Activated CD8-positive, alpha-beta T cell treated with anti-CD3 and anti-CD28 coated beads for 36 hours (primary cell): ENCODE measurements at places on chromosomes 7 and 10. TPM values are rescaled to one million over a fixed set of nuclear protein-coding genes. Genes with fewer than 3 reads are reported as not detected.
A peak's percentile ranks its signal among the peaks of the same experiment; 100 is the strongest.

TMEM176B gene
- total RNA-seq = not detected

SLC25A13 gene
- 9.0 TPM for total RNA-seq

SLC26A5 gene
- total RNA-seq = not detected

NKX2-3 gene
- total RNA-seq = not detected

GDF2 gene
- not detected for total RNA-seq

ARHGAP12 gene
- total RNA-seq = 4.3 TPM

CC2D2B gene
- total RNA-seq = 0.31 TPM

BUD23 gene
- total RNA-seq = 108 TPM

PAX2 gene
- total RNA-seq = not detected

COX19 gene
- 18.0 TPM for total RNA-seq

CACNB2 gene
- total RNA-seq = not detected

GRID2IP gene
- total RNA-seq = 0.23 TPM

GRCh38 chr10:94402843-94403379 is 570 bp downstream of the TBC1D12 start:
- peak; percentile 4 for DNase-seq
- no peaks in the 10 kb centered on the region for H3K36me3 ChIP-seq
- H3K27me3 ChIP-seq = peaks cover 45% of the 10 kb centered on the region
- H3K4me3 ChIP-seq = peak overlapping the region; percentile 59
- no peak overlapping the region for H3K27ac ChIP-seq
- peaks cover 5% of the 10 kb centered on the region for H3K4me1 ChIP-seq

DNA sequence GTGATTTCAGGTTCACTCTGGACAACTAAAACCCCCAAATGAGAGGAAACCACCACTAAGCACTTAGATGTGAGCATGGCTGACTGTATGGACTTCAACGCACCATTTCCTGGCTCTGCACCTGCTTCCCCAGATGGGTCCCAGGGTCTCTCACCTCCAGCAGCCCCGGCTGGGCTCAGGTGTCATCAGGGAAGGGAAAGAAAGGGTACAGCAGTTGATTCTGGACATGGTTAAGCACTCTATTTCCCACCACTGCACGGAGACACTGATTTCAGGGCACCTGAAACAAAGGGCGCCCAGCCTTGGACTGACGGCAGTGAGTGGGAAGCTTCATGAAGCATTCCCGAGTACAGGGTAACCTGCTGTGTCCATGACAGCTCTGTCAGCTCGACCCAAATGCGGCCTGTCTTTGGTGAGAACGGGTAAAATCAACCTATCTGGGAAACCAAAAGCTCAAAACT is 19.0 kb downstream of the FAM53B start:
- no peak for DNase-seq
- H3K4me1 ChIP-seq = peaks cover 87% of the 10 kb centered on the region

DNA sequence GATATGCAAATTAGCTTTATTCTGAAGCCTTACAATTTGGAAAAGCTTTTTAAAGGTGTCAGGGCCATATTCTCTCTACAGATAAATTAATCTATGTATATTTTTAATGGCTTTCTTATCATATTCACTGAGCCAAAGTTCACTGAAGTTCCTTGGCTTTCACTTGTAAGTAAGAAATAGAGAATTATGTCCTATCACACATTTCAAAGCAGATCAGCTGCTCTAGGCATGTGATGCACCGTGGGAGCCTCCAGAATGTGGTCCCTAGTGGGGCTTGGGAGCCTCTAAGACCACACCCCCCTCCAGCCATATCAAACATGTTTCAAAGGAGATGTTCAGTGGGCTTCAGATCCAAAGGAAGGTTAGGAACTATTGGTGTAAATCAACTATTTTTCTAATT is 51.5 kb downstream of the LAMB4 start:
- no peak overlapping the region for H3K4me3 ChIP-seq
- peaks cover 2% of the 10 kb centered on the region for H3K27me3 ChIP-seq
- no peak for DNase-seq
- H3K4me1 ChIP-seq = no peaks in the 10 kb centered on the region
- H3K27ac ChIP-seq = no peak overlapping the region

- H3K4me1 ChIP-seq = peaks cover 2% of the 10 kb centered on the region
- DNase-seq = no peak
- no peaks in the 10 kb centered on the region for H3K27me3 ChIP-seq
- peaks cover 23% of the 10 kb centered on the region for H3K36me3 ChIP-seq
- no peak overlapping the region for H3K27ac ChIP-seq
Observed at GRCh38 chr10:32471232-32471631, 25.3 kb downstream of the CCDC7 start.

DNA sequence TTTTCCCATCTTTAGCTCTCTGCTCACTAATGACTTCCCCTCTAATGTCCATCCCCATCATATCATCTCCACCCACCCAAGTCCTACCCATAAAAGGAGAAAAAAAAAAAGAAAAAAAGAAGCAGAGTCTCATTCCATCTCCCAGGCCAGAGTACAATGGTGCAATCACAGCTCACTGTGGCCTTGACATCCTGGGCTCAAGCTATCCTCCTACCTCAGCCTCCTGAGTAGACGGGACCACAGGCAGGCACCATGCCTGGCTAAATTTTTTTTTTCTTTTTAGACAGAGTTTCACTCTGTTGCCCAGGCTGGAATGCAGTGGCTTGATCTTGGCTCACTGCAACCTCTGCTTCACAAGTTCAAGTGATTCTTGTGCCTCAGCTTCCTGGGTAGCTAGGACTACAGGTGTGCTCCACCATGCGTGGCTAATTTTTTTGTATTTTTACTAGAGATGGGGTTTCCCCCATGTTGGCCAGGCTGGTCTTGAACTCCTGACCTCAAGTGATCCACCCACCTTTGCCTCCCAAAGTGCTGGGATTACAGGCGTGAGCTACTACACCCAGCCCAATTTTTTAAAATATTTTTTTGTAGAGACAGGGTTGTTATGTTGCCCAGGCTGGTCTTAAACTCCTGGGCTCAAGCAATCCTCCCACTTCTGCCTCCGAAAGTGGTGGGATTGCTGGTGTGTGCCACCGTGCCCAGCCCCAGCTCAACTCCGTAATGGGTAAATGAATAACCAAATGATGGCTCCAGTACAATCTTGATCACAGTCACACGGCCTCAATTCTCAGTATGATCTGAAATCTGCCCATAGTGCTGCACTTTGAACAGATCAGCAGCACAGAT is 24.6 kb upstream of the SGMS1 start:
- peaks cover 3% of the 10 kb centered on the region for H3K27me3 ChIP-seq
- no peaks in the 10 kb centered on the region for H3K36me3 ChIP-seq
- no peak overlapping the region for H3K27ac ChIP-seq
- peaks cover 5% of the 10 kb centered on the region for H3K4me1 ChIP-seq
- H3K4me3 ChIP-seq = no peak overlapping the region

- peaks cover 21% of the 10 kb centered on the region for H3K4me1 ChIP-seq
- H3K27ac ChIP-seq = no peak overlapping the region
- no peaks in the 10 kb centered on the region for H3K36me3 ChIP-seq
- no peak overlapping the region for H3K4me3 ChIP-seq
Observed at GRCh38 chr10:110793886-110794285, 77.8 kb upstream of the PDCD4 start.

DNA sequence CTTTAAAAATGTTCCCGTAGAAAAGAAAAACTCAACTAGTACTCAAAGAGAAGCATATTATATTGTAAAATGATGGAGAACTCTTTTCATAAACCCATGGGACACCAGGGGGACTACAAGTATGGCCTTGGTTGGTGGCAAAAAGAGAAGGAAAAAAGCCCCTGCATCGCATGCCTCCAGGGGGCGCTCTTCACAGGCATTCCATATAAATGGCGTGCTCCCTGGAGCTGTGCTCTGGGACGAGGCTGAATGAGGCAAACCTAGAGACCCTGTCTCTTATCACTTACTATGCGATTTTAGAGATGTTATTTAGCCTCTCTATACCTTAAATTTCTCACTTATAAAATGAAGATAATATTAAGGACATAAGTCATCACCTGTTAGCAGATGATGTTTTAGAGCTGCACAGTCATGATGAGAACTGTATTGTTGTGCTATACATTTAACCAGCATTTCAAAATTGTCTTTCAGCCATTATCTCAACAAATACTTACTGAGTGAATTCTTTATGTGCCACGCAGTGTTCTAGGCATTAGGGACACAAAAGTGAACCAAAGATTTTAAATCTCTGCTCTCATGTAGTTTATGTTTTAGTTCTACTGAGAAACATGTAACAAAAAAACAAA is 105.8 kb downstream of the ARHGAP21 start:
- peaks cover 8% of the 10 kb centered on the region for H3K36me3 ChIP-seq
- peak; percentile 57 for DNase-seq
- peak overlapping the region; percentile 66 for H3K27ac ChIP-seq
- H3K4me3 ChIP-seq = no peak overlapping the region

- H3K27ac ChIP-seq = no peak overlapping the region
- H3K4me1 ChIP-seq = peaks cover 1% of the 10 kb centered on the region
- H3K36me3 ChIP-seq = peaks cover 25% of the 10 kb centered on the region
- DNase-seq = no peak
- no peak overlapping the region for H3K4me3 ChIP-seq
Observed at GRCh38 chr10:98246911-98247805, 20.8 kb downstream of the LOXL4 start.

DNA sequence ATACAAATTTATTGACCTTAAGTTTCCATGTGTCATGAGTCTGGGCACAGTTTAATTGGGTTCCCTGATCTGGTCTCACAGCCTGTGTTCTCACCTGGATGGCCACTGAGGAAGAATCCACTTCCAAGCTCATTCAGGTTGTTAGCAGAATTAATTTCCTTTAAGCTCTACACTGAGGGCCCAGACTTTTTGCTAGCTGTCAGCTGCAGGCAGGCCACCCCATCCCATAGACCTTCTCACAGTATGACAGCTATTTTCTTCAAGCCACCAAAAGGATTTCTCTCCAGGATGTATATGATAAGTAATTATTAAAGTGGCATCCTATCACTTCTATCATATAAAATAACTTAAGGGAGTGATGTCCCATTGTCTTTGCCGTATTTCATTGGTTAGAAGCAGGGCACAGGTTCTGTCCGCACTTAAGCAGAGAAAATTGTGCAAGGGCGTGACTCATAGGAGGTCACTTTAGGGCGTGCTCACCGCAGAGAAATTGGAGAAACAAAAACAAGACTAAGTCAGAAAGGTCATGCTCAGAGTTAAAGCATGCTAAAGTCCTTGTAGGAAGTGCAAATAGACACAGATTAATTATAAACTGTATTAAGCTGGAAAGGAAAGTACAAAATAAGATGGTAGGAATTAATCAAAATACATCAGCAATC is 109.9 kb downstream of the AHR start:
- no peak for DNase-seq
- no peak overlapping the region for H3K4me3 ChIP-seq
- H3K4me1 ChIP-seq = no peaks in the 10 kb centered on the region
- peaks cover 8% of the 10 kb centered on the region for H3K27me3 ChIP-seq

DNA sequence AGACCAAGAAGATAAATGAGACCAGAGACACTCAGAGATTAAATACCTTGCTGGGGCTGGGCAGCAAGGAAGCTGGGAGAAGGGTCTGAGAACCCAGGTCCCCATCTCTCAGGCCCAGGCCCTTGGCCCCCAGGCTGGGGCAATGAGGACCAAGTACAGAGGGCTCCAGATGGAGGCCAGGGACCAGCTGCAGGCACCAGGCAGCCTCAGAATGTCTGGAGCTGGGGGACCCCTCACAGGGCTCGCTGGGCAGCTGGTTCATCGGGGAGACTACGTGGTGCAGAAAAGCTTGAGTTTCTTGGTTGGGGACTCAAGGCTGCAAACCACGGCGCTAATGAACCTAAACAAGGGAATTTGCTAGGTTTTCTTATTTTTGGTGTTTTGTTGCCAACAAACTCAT is 75.6 kb downstream of the PRKAG2 start:
- no peaks in the 10 kb centered on the region for H3K36me3 ChIP-seq
- DNase-seq = no peak
- no peak overlapping the region for H3K4me3 ChIP-seq
- H3K27ac ChIP-seq = no peak overlapping the region
- H3K4me1 ChIP-seq = peaks cover 15% of the 10 kb centered on the region
- H3K27me3 ChIP-seq = no peaks in the 10 kb centered on the region

GRCh38 chr7:151897161-151897731 is 20.3 kb upstream of the PRKAG2 start:
- no peak overlapping the region for H3K27ac ChIP-seq
- no peaks in the 10 kb centered on the region for H3K36me3 ChIP-seq
- no peak for DNase-seq
- H3K27me3 ChIP-seq = peaks cover 14% of the 10 kb centered on the region
- H3K4me3 ChIP-seq = no peak overlapping the region

GRCh38 chr10:112753961-112754411 is 196.1 kb upstream of the TCF7L2 start:
- no peak for DNase-seq
- peaks cover 3% of the 10 kb centered on the region for H3K36me3 ChIP-seq
- no peaks in the 10 kb centered on the region for H3K27me3 ChIP-seq
- H3K4me3 ChIP-seq = no peak overlapping the region
- no peaks in the 10 kb centered on the region for H3K4me1 ChIP-seq
- H3K27ac ChIP-seq = no peak overlapping the region

- peaks cover 7% of the 10 kb centered on the region for H3K36me3 ChIP-seq
- DNase-seq = no peak
- H3K4me3 ChIP-seq = no peak overlapping the region
- no peaks in the 10 kb centered on the region for H3K27me3 ChIP-seq
Observed at GRCh38 chr7:149720372-149721083, 52.9 kb downstream of the ZNF467 start.

GRCh38 chr7:149496642-149497391 is 792 bp downstream of the ZNF746 start:
- H3K4me1 ChIP-seq = peaks cover 28% of the 10 kb centered on the region
- peaks cover 14% of the 10 kb centered on the region for H3K36me3 ChIP-seq
- peak overlapping the region; percentile 93 for H3K27ac ChIP-seq
- no peaks in the 10 kb centered on the region for H3K27me3 ChIP-seq
- H3K4me3 ChIP-seq = peak overlapping the region; percentile 93
- peak; percentile 60 for DNase-seq

DNA sequence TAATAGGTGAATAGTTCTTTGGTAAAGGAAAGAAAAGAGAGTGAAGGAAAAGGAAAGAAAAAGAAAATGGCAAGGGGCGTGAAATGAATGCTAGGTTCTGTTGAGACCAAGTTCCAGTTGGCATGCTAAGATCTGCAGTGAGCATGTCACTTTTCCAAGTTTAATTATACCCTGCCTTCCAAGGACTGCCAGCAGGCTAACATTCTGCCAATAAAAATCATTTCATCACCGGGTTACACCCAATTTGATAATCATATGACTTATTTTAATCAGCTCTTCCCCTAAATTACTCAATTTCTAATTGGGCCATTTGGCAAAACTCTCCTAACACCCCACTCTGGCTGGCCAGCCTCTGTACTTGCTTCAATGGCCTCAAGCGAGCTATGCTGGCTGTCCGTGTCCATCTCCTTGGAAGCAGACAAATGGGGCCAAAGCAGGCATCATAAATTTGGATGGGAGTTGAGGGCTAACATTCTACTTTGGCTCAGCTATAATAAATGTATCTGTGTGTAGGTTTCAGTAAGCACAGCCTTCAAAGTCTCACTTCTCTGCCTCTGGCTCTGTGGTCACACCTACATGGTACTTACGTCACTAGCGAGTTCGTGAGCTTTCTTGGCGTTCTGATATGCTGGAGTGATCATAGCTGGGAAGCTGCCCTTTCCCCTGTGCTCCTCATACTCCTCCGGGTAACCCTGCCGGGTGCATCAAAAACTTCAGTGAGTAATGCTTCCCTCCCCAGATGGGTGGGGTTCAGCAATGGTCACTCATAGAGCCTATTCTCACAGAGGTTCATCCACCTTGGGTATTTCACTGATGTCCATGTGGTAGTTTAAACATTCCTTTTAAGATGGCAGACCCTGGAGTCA is 17.3 kb downstream of the NRAP start:
- no peak for DNase-seq
- H3K36me3 ChIP-seq = no peaks in the 10 kb centered on the region
- H3K4me3 ChIP-seq = no peak overlapping the region
- peaks cover 8% of the 10 kb centered on the region for H3K4me1 ChIP-seq
- H3K27ac ChIP-seq = no peak overlapping the region
